ENCODE measurements at places on chromosomes 13 and 19.

GRCh38 chr13:113669755-113670341 lies 2.8 kb downstream of the GRK1 start:
- no peak for DNase-seq

GRCh38 chr13:96958286-96958891 lies 35.9 kb downstream of the OXGR1 start:
- DNase-seq, result no peak

- DNase-seq, result no peak
Measured at GRCh38 chr13:110637747-110638146, 22.4 kb downstream of the NAXD start.

- peak; percentile 83 for DNase-seq
Measured at GRCh38 chr19:45478454-45479238, 10.8 kb downstream of the FOSB start.

DNA sequence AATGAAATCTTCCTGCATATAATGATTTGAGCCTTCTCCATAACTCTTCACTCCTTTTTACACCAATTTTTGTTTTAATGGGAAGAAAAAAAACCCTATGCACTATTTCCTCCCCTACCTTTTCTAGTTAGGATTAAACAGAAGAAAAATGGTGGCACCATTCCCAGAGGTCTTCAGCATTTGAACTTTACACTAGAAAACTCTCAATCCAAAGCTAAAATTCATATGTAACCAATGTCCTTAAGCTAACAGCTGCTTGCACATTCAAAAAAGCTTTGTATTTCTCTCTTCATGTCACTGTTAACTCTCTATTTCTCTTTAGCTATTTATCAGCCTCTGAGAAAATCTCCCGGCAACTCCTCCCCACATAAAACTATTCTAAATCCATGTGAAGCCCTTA lies 90.3 kb upstream of the UBL3 start:
- DNase-seq, result no peak

DNA sequence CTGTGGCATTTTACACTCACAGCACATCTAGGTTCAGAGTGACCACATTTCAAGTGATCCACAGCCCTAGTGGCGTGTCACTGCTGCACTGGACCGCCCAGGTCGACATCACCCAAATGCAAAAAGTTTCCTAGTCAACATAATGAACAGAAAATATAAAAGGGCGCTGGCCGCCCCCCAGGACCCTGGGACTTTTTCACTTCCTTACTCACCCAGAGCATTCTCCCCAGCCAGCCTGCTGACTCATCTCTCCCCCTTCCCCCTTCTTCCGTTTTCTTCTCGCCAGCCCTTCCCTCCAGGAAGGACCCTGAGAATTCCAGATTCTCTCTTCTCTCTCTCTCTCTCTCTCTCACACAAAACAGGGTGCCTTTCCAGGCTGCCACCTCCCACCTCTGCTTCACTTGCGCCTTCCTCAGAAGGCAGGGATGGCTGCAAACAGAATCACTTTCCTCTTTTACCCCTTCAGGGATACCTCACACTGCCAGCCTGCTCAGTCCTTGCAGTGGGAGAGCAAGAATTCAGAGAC lies 21.0 kb upstream of the GRWD1 start:
- DNase-seq, result no peak

GRCh38 chr13:44051405-44051804 lies 171.7 kb downstream of the LACC1 start:
- DNase-seq, result no peak

DNA sequence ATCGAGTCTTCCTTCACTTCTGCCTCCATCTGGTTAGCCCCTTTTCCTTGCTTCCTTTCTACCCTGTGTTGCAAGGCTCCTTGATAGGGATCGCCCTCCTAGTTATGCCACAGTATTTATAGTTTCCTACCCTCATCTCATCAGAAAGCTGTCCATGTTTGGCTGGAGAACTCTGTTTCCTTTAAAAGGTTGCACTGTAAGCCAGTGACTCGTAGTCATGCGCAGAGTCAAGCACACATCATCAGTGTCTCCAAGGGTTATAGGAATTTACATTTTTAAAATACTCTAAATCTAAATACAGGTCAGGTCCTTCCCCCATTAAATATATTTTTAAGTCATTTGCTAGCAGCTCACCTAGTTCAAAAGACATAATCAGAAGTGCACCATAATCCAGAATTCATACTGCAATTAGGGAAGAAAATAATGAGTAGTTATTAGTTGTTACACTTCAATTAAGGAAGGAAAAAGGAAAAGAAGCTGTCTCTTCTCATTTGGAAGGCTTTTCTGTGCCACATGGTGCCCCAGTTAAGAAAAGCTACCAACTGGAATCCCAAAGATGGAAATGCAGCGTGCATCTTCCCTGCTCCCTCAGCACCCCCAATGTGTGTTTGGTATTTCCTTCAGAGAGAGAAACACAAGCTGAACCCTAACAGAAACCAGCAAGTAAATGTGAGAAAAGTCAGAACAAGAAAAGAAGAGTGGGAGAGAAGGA lies 81.0 kb downstream of the GPR12 start:
- no peak for DNase-seq

GRCh38 chr13:33218020-33218419 lies 67.5 kb downstream of the STARD13 start:
- DNase-seq, result no peak

GRCh38 chr13:75458696-75459422 lies 23.1 kb downstream of the TBC1D4 start:
- no peak for DNase-seq

- peak; percentile 34 for DNase-seq
Measured at GRCh38 chr19:49553451-49554271, 25.9 kb downstream of the RCN3 start.

DNA sequence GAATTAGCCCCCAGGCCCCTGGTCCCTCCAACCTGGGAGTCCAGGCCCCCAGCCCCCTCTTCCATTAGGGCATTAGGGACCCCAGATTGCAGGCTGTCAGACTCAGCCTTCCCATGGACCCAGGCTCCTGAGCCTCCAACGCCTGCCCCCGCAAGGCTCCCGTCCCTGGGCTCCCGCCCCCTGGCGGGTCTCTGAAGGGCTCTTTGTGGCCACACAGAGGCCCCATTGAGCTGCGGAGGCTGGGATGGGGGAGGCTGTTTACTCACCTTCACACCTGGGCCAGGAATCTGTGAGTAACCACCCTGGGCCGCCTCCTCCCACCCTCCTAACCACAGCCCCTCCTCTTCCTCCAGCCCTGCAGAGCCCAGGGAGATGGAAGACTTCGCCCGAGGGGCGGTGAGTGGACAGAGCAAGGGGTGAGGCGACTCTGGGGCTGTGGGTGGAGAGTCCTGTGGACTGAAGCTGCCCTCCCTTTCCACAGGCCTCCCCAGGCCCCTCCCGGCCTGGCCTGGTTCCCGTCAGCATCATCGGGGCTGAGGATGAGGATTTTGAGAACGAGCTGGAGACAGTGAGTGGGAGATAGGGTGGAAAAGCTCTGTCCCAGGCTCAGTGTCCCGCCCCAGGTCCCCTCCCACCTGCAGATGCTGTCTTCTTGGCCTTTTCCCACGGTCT lies 4.9 kb downstream of the ARHGEF1 start:
- peak; percentile 75 for DNase-seq

DNA sequence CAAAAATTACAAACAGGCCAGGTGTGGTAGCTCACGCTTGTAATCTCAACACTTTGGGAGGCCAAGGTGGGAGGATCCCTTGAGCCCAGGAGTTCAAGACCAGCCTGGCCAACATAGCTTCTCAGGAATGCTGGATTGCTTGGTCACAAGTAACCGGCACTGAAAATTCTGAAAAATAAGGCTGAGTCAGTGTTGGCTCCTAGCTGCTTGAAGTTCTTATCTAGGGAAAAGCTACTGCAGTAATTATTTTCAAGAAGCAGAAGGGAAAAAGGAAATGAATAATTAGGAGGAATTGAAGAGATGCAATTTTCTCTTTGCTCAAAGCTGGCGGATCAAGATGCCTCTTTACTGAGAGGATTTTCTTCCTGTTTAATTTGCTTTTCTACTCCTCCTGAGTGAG lies 75.0 kb upstream of the GTF3A start:
- DNase-seq, result no peak

- peak; percentile 70 for DNase-seq
Measured at GRCh38 chr19:6674868-6675305, 4.9 kb upstream of the TNFSF14 start.

- no peak for DNase-seq
Measured at GRCh38 chr13:80297094-80297493, 43.8 kb downstream of the SPRY2 start.

GRCh38 chr13:42040730-42041010 lies 7.8 kb upstream of the DGKH start:
- no peak for DNase-seq

DNA sequence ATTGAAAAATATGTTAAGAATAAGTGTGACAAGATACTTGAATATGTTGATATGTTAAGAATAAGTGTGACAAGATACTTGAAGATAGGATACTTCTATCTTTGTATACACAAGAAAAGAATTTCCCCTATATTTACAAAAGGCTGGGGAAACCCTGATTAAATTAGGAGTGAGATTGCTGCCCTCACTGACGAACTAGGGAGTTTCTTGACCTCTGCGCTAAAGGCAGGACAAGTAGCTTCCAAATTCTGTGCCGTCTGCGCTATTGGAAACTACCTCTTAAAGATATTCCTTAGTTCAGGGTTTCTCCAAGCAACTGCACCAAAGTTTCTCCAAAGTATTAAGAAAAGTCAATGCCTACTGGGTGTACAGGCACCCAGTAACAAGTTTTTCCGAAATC lies 730 bp downstream of the ZNF260 start:
- no peak for DNase-seq

DNA sequence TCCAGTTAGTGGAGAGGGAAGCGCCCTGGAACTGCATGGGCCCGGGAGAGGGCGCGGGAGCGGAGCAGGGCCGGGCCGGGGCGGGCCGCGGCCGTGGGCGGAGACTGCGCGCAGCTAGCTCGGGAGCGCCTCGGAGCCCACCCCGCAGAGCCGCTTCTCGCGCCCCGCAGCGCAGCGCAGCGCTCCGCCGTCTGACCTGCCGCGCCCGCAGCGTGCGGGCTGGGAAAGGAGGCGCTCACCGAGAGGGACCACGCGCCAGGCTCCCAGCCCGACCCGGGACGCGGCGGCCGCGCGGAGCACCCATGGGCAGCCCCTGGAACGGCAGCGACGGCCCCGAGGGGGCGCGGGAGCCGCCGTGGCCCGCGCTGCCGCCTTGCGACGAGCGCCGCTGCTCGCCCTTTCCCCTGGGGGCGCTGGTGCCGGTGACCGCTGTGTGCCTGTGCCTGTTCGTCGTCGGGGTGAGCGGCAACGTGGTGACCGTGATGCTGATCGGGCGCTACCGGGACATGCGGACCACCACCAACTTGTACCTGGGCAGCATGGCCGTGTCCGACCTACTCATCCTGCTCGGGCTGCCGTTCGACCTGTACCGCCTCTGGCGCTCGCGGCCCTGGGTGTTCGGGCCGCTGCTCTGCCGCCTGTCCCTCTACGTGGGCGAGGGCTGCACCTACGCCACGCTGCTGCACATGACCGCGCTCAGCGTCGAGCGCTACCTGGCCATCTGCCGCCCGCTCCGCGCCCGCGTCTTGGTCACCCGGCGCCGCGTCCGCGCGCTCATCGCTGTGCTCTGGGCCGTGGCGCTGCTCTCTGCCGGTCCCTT lies at the start of gene MLNR:
Gene MLNR (plus strand): TSS at position 303 of the 820 bp plus-strand sequence. CDS start 0 bp downstream, at position 303.
- peak; percentile 17 for DNase-seq

GRCh38 chr19:10114651-10115391 lies 3.3 kb downstream of the P2RY11 start:
- DNase-seq, result no peak

DNA sequence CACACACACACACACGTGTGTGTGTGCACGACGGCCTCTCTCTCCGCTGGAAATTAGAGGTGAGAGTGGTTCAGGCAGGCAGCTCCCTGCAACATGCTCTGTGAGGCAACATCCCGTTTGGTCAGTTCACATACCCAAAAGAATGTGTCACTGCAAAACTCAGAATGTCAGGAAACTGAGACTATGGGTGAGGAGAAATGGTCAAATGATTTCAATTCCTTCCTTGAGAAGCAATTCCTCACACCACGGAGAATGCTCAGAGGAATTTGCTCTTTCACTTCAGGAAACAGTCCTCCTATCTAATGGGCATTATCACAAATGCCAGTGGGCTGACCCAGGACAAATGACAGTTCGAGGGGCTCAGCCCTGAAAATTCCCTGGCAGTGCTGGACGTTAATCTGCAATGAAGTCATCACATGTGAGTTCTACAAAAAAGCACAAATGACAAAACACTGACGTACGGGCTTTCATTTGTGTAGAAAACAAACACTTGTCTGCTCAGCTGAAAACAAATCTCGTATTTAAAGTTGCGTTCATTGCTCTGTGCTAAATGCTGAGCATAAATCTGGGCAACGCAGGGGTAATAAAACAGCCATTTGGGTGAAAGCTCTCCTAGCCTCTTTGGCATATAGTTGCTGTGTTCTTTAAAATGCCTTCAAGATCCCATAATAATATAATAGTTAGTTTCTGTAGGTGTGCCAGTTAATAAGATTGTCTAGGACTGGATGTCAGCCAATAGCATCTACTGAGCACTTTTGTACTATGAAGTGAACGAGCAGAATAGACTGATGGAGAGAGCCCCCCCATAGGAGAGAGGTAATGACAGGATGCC lies 18.6 kb upstream of the LATS2 start:
- DNase-seq, result no peak

DNA sequence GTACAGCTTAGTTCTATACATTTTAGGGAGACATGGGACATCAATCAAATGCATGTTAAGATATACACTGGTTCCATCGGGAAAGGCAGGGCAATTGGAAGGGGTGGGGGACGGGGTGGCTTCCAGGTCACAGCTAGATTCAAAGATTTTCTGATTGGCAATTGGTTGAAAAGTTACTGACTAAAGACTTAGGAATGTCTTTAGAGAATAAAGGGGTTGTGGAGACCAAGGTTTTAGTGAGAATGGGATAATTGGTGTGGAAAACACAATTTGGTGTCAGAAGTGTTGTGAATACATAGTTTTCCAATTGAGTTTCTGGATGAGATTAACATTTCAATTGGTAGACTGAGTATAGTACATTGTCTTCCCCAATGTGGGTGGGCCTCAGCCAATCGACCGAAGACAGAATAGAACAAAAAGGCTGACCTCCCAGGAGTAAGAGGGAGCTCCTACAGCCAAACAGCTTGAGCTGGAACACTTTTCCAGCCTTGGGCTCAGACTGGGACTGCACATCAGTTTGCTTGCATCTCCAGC lies 988 bp upstream of the CCDC169 start:
- no peak for DNase-seq

DNA sequence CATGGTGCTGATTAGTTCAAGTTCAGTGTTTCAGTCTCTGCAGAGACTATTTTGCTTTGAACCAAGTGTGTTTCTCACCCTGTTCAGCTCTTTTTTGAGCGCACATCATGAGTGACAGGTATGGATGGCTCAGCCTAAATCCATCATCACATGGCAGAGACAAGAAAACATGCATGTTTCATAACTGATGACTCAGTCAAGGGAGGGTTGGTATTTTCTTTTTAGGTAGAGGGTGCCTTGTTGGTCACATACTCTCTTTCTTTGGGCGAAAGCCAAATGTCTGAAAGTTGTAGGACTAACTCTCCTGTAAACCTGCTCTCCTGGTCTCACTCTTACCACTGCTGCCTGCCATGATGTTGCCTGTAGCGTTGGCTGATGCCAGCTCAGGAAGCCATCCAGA lies 48.1 kb upstream of the RAP2A start:
- DNase-seq, result no peak

- no peak for DNase-seq
Measured at GRCh38 chr13:90951663-90952062, 395.8 kb upstream of the MIR17HG start.

Measured in T-helper 9 cell (primary cell).